ENCODE measurements at places on chromosomes 4 and X. TPM values are rescaled to one million over a fixed set of nuclear protein-coding genes. Genes with fewer than 3 reads are reported as not detected.

- no peak for DNase-seq
- no peak overlapping the region for H3K27ac ChIP-seq
- H3K27me3 ChIP-seq, result peaks cover 36% of the 10 kb centered on the region
- no peak overlapping the region for H3K4me3 ChIP-seq
These were observed 460.3 kb downstream of the ZIC3 start for GRCh38 chrX:138026211-138026610.

DNA sequence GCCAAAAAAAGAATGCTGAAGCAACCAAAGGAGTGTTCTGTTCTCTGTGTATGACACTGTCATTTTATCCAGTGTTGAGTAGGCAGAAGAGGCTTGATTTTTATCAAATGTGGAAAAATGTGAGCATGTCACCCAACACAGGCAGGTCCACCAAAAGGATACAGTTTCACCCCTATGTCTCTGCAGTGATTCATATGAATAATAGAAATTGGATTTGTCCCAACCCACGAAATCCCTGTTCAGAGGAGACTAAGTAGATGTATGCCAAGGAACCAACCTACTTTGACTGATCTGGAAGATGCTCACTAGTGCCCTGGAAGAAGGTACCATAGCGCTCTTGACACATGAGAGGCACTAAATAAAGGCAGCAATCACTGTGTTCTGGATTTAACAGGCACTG is 72.5 kb downstream of the FGF13 start:
- H3K4me3 ChIP-seq, result no peak overlapping the region
- no peaks in the 10 kb centered on the region for H3K36me3 ChIP-seq
- H3K27ac ChIP-seq, result no peak overlapping the region
- DNase-seq, result no peak
- no peaks in the 10 kb centered on the region for H3K4me1 ChIP-seq

GRCh38 chr4:41590591-41590990 is 52.6 kb downstream of the LIMCH1 start:
- H3K4me1 ChIP-seq, result no peaks in the 10 kb centered on the region
- H3K4me3 ChIP-seq, result no peak overlapping the region
- DNase-seq, result peak; percentile 34

Gene MAD2L1
- total RNA-seq, result 4.4 TPM

Gene CXCL3
- total RNA-seq, result 5.6 TPM

Data from breast epithelium (tissue), 4 donors.